ENCODE measurements at places on chromosomes 7 and 10.

DNA sequence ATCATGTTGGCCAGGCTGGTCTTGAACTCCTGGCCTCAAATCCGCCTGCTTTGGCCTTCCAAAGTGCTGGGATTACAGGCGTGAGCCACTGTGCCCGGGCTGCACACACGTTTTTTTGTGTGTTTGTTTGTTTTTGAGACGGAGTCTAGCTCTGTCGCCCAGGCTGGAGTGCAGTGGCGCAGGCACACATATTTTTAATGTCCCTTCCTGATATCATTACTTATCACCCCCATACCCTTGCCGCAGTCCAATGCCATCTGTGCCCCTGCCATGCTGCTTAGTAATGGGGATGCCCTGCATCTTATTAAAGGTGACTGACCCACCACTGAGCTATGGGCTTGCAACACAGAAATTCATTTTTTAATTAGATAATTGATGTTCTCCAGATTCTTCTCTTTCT, 180.7 kb downstream of the TEX36 start:
- no peak for DNase-seq

DNA sequence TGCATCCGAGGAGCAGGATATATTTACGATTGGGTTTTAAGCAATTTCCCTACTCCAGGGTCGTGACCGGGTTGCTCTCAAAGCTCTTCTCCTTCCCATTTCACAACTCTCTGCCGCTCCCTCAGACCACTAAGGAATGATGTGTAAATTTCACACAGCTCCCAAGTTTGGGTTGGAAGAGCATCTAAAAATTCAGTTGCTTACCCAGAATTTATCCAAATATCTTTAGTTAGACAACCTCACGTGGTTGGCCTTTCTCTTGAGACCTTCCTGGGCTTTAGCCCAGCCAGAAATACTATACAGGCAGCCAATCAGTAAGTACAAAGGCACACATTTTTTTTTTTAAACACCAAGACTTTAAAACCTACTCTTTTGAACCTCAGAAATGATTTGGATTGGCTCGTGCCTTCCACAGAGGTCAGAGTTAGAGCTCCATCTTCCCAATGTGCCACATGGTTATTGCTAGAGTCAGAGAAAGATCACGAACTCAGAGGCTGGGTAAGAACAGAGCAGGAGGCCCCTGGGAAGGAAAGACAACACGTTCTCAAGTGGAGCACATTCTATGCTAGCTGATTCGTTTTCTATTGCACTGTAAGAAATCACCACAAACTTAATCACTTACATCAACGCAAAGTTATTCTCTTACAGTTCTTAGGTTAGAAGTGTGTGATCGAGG, 335.4 kb upstream of the MGMT start:
- no peak for DNase-seq

DNA sequence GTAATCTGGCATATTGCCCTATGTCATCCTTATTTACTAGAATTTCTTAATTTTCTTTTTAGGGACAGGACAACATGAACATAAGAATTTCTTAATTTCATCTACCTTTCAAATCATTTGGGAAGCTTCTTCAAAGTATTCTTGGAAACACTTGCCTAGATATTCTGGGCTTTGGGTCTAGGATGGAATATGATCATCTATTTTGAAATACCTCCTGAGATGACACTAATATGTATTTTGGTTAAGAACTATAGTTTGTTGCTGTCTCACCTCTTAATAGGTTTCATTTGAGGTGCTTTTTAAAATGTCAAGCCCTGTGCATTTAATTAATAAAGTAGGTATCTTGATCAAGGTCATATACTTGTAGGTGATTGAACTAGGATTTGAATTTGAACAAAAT, 49.1 kb downstream of the SEPTIN7 start:
- DNase-seq = no peak

DNA sequence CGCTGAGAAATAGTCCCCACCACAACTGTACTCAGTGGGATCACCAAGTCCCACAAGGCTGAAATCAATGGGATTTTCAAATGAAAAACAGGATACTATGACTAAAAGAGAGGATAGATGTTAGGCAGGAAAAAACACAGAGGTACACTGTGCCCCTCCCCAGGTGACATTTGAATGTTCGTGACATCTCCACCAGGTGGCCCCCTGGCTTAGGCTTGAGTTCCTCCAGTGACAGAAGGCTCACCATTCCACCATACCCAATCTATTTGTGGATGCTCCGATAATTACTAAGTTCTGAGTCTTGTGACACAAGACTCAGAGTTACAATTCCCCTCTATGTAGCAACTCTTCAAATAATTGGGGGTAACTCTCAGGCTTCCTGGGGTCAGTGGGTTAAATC, 77.5 kb upstream of the KCNMA1 start:
- DNase-seq = peak; percentile 25

GRCh38 chr7:155032978-155033377, 30.1 kb upstream of the PAXIP1 start:
- DNase-seq = no peak

Measured in activated CD4-positive, alpha-beta T cell treated with anti-CD3 and anti-CD28 coated beads, Interleukin-2, amount 10 ng/mL, durations not matched to agents 7 days and 5 days (primary cell).